NCI-H510A treated with DMSO at 0.1 percent for 48 hours (cell line): ENCODE measurements at places on chromosomes 5 and 9.

DNA sequence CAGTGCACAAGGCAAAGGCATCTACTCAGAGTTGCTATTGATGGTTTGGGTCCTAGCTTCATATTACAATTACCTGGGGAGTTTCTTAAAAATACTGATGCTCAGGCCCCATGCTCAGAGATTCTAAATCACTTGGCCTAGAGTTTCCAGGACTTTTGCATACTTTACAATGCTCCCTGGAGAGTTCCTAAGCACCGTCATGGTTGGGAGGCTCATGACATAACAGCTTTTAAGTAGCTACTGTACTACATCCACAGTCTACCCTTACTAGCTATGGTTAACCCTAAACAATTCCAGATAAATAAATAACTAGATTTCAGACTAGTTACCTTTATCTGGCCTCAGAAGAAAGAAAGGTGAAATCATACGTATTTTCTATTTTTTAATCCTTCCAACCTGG lies 414.4 kb downstream of the PDE4D start:
- no peak for DNase-seq

DNA sequence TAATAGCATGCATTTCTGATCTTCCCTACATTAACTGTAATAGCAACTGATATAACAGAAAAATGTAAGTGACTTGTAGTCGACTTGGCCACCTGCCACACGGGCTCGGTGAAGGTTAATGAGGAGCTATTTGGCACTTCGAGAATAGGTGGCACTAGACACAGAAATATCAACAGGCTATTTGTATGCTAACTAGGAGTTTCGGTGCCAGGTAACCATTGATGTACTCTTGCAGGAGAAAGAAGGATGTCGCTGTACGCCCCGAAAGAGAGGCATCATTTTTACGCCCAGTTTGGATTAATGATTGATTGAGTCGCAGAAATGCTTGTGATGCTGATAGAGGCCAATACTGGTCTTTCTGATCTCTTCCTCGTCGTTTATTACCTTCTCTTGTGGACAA lies 516 bp upstream of the DMRT2 start:
- DNase-seq = peak; percentile 28

DNA sequence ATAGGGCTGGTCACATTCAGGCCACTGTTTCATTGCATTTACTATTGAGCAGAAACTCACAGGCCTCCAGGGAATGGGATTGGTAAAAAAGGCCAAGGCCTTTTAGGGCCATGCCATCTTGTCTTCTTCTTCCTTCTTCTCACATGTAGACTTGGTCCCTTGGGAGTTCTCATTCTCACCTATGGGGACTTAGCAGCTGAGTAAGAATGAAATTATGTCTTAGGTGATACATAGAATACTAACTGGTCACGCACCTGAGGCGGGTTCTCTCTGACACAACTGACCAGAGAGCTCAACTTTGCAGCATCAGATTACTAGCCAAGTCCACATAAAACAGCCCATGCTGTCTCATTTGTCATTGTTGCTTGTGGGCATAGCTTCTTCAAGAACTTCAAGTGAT lies 641.8 kb downstream of the EFNA5 start:
- no peak for DNase-seq

DNA sequence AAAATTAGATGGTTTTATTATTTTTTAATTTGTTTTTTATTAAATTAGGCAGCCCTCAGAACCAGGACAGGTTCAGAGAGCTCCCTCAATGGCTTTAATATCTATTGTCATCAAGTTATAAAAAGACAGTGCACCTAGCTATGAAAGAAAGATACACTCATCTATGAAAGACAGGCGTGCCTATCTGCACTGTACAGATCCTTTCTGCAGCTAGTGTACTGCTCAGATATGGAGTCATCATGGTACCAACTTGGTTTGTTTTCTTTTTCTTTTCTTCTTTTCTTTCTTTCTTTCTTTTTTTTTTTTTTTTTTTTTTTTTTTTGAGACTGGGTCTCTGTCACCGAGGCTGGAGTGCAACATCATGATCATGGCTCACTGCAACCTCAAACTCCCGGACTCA lies 54.8 kb upstream of the GPBP1 start:
- no peak for DNase-seq

- DNase-seq = no peak
Measured at GRCh38 chr9:34451545-34451944, 6.8 kb downstream of the FAM219A start.

GRCh38 chr9:117013440-117013995 lies 326.4 kb downstream of the TRIM32 start:
- no peak for DNase-seq

- peak; percentile 62 for DNase-seq
Measured at GRCh38 chr5:144315994-144316634, 145.4 kb downstream of the KCTD16 start.

- no peak for DNase-seq
Measured at GRCh38 chr9:15096972-15097371, 186.7 kb upstream of the FREM1 start.

DNA sequence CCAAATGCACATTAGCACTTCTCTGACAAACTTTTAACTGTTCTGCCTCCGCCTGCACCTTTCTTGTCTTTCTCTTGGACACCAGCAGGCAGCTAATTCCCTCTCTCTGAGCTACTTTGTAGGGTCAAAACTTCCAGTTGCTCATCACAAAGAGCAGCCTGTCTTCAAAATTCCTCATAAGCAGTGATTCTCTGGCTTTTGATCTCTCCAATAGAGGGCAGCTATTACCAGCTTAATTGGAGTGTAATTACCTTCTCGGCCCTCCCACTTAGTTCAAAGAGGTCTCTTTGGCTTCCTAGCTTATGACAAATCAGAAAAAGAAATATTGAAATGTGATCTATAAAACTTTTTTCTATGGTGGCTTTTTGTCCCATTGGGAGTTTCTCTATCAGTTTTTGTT lies 43.6 kb upstream of the RAD23B start:
- DNase-seq = no peak

DNA sequence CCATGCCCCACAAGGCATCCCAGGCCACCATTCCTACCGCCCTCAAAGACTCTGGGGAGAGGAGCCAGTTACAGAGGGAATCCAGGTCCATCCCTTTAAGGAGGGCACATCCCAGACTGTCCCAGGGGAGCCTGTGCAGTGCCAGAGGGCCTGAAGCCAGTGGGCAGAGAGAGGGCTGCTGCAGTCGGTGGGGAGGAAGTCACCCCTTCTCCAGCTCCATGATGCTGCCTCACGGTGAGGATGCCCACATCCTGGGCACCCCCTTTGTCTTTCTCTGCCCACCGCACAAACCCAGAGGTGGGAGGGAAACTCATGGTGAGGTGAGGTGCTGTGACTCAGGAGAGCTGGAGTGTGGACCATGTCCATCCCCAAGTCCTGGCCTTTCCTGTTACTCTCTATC lies 26.2 kb upstream of the ANKRD33B start:
- no peak for DNase-seq

DNA sequence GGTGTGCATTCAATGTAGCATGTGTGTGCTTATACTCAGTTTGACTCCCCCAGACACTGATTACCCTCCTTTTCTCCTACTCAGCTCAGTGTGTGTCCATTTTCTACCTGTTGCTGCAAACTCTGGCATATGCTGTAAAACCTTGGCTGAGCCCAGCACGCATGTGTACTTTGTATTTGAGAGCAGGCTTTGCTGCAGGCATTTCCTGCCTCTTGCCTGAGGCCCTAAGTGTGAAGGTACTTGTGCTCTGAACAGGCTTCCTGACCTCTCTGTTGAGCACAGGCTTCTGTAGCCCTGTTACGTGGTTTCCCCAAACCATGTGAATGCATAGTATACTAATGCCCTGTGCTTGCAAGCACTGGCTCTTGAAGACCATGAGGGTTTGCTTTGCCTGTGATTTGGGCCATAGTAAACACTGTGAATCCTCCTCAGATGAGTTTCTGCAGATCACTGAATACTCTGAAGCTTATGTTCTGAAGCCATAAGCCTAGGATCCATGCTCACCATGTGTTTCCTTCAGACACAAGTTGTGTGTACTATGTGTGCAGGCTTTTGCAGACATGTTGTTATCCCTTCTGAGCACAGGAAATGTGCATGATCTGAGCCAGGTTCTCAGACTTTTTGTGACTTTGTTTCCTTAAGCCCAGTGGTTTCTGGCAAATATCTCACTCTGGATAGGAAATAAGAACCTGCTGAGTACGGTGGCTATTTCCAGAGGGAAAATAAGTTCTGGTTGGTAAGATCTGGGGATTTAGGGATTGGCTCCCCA lies 124.9 kb upstream of the RUSC2 start:
- peak; percentile 5 for DNase-seq

- DNase-seq = no peak
Measured at GRCh38 chr9:125510980-125511379, 196.0 kb downstream of the MAPKAP1 start.

- no peak for DNase-seq
Measured at GRCh38 chr5:93886098-93886806, 144.9 kb upstream of the POU5F2 start.

GRCh38 chr5:174531782-174532191 lies 192.6 kb upstream of the MSX2 start:
- no peak for DNase-seq

DNA sequence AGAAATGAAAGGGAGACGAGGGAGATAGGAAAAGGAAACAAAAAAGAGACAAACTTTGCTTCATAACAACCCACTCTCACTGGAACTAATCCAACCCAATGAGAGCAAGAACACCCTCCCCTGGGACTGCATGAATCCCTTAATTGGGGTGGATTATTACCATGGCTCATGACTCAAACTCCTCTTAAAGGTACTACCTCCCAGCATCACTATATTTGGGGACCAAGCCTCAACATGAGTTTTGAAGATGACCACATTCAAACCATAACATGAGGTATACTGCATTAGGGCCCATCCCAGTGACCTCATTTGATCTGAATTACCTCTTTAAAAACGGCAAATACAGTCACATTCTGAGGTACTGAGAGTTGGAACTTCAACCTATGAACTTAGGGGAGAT lies 8.0 kb downstream of the MTAP start:
- DNase-seq = no peak

DNA sequence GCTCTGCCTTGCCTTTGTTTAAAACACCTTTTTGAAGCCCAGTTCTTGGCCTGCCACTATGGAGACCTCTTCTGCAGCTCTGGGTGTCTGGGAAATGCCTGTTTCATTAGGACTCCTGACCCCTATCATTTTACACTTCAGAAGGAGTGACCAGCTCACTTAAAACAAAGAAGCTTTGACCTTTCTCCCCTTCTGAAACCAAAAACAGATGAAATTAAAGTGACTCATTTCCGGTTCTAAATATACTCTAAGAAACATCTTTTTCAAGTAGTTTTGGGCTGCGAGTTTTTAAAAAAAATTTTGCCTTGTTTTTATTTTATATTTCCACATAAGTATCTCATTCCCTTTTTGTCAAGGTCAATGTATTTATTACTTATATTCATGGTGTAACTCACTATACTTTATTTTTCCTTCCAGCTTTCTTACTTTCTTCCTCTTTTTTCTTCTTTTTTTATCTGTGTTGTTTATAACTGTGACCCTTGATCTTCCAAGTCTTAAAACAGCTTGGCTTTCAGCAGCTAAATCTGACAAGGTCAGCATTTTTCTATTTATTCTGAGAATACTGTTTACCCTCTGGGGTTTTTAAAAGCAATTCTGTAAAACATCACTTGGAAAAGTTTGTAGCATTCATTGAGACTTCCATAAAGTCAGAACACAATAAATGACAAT lies 672.9 kb downstream of the NR2F1-AS1 start:
- no peak for DNase-seq

GRCh38 chr5:37915097-37915736 lies 75.4 kb upstream of the GDNF start:
- no peak for DNase-seq

GRCh38 chr5:156929366-156929948 lies 33.6 kb downstream of the TIMD4 start:
- no peak for DNase-seq

DNA sequence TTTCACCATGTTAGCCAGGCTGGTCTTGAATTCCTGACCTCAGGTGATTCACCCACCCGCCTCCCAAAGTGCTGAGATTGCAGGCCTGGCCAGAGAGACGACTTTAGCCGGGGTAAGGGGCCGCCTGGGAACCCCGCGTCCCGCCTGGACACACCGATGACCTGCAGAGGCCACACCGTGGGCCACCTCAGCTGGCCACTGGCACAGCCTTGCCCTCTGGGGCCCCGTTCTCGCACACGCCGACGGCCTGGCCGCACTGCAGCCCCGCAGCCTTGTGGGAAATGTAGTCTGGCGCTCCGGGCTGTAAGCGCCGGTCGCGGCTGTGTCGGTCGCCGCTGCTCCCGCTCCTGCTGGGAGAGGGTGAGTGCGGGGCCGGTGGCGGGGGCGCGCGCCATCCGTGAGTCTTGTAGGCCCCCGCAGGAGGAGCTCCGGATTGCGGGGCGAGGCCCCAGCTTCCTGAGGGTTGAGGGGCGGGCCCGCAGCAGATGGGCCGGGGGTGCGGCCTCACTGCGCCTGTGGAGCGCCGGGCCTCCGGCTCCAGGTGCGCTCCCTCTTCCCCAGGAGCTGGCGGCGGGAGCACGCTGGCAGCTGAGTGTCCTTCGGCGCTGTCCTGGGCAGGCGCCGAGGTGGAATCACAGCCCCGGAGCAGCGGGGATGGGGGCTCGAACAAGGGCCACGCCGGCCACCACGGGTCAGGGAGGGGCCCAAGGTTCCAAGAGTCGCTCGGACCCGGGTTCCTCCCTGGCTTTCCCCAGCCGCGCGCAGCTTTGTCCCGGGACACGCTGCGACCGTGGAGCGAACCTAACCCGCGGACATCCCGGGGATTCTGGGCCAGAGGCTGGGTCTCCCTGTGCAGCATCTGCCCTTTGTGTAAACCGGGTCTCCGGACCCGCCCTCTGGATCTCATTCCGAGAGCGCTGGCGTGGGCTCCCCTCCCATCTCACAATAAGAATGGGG lies at the start of gene ZFP2:
Gene ZFP2, plus strand, starts transcription at position 299 of the 957 bp plus-strand sequence. CDS start 35,401 bp downstream, outside the sequence.
- DNase-seq = peak; percentile 2

- no peak for DNase-seq
Measured at GRCh38 chr9:94717761-94718160, 8.7 kb upstream of the AOPEP start.

GRCh38 chr5:143896966-143897365 lies 85.0 kb downstream of the HMHB1 start:
- no peak for DNase-seq

DNA sequence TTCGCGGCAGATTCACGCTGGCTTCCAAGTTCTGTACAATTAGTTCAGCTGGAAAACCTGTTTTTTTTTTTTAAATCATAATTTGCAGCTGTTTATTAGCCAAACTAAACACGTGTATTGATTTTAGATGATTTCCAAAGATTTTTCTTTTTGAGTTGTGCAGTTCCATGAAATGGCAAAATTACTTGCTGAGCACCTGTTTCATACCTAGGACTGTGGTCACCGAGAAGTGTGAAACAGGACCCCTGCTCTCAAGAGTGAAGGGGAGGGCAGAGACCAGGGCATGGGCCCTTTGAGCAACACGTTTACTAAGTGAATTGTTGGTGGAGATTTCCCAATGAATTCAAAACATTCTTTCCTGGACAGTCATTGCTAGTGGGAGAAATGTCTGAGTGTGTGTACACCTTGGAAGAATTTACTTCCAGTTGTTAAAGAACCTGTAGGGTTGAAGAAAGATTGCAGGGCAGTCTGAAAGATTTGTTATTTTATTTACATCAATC lies 688 bp downstream of the SNX24 start:
- DNase-seq = no peak

GRCh38 chr5:169635936-169636335 lies 1.1 kb upstream of the DOCK2 start:
- no peak for DNase-seq
